Naive B cell (primary cell): ENCODE measurements at places on chromosomes 2 and 18. TPM values are rescaled to one million over a fixed set of nuclear protein-coding genes. Genes with fewer than 3 reads are reported as not detected.
A peak's percentile ranks its signal among the peaks of the same experiment; 100 is the strongest.

- peak overlapping the region; percentile 54 for H3K27ac ChIP-seq
- no peaks in the 10 kb centered on the region for H3K27me3 ChIP-seq
- peaks cover 5% of the 10 kb centered on the region for H3K4me1 ChIP-seq
- no peaks in the 10 kb centered on the region for H3K36me3 ChIP-seq
These were observed 38.2 kb downstream of the NHEJ1 start for GRCh38 chr2:219122202-219122980.

DNA sequence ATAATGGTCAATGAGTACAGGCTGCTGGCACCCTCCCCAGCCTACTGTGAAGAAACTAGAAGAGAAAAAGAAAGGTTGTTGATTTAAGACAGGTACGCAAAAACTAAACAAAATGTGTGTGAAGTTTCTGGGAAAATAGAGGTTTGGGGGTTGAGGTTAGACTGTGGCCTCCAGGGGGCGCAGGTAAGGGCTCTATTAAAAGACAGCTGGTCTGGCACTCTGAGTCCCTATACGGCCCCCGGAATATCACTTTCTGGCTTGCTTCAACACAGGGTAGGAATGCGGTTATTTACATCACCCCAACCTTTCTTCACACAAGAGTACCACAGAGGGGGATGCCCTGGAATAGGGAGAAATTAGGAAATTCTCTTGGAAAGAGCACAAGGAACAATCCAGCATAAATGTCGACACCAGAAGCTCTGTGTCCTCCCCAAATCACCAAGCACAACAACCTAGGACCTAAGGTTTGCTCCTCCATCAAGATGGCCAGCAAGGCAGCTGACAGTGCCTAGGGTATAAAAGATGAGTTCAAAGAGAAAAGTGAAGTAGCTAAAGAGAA lies 480.8 kb upstream of the KLHL29 start:
- peaks cover 11% of the 10 kb centered on the region for H3K27me3 ChIP-seq
- no peak for DNase-seq

- no peak overlapping the region for H3K4me3 ChIP-seq
- H3K27me3 ChIP-seq, result no peaks in the 10 kb centered on the region
- H3K4me1 ChIP-seq, result peaks cover 10% of the 10 kb centered on the region
These were observed 11.4 kb downstream of the TCF23 start for GRCh38 chr2:27160191-27160590.

DNA sequence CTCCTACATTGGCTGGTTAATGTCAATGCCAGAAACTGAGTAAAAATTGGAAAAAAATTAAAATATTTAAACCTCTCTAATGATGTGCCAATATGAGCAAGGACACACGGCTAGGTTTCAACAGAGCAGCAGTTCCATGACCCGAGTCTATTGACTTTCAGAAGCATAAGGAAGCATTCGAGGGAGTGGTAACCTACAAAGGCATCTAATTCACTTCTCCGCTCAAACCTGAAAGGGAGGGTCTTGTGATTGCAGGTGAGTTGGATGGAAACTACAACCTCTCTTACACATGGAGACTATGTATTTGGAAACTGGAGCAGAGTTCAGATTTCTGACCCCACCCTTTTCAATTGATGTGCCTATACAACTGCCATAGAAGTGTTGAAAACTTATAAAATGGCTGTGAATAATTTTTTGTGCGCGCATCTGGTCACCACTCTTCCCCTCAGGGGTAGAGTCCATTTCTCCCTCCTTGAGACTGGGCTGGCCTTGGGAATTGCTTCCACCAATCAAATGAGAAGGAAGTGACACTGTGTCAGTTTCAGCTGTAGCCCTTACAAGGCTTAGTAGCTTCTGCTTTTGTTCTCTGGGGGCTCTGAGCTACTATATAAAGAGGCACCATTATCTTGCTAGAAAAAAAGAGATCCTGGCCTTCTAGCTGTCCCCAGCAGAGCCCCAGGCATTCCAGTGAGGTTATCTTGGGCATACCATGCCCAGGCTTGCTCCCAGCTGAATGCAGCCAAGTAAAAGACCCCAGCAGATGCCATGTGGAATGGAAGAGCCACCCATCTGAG lies 278.0 kb downstream of the EPHA4 start:
- no peak overlapping the region for H3K27ac ChIP-seq
- DNase-seq, result no peak
- no peaks in the 10 kb centered on the region for H3K27me3 ChIP-seq

DNA sequence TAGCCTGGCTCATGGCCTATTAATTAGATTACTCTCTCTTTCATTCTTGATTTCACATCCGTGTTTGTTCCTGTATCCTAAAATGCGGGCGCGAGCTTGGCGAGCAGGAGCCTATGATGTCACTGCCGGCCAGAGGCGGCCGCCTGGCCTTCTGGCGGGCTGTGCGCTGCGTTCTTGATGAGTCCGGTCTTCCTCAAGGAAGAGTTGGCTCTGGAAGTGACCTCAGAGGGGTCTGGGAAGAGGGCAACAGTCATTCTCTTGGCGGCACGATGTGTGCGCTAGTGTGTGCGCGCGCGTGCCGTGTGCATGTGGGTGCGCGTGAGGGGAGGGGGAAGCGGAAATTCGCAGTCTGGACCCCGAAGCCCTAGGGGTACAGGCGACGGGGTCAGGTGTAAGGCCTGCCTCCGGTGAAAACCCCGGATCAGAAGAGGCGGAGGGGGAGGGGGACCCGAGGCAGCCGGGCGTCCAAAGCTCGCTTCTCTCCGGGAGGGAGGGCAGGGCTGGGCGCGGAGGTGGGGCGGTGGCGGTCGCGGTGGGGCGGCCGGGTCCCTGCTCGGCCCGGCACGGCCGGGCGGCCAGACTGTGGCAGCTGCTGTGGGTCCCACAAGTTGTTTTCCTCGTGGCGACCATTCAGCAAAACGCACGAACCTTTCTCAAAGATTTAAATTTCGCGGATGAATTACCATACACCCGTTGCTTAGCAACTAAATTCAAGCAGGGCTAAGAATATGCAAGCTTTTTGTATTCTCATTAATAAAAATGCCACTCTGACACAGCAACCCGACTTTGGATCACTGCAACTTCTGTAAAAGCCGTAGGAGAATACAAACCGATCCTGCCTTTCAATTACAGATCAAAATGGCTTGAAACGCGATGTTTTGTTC lies 8.4 kb downstream of the POU3F3 start:
- H3K27ac ChIP-seq, result peak overlapping the region; percentile 96
- DNase-seq, result no peak
- peak overlapping the region; percentile 78 for H3K4me3 ChIP-seq
- peaks cover 17% of the 10 kb centered on the region for H3K36me3 ChIP-seq
- peaks cover 88% of the 10 kb centered on the region for H3K27me3 ChIP-seq

DNA sequence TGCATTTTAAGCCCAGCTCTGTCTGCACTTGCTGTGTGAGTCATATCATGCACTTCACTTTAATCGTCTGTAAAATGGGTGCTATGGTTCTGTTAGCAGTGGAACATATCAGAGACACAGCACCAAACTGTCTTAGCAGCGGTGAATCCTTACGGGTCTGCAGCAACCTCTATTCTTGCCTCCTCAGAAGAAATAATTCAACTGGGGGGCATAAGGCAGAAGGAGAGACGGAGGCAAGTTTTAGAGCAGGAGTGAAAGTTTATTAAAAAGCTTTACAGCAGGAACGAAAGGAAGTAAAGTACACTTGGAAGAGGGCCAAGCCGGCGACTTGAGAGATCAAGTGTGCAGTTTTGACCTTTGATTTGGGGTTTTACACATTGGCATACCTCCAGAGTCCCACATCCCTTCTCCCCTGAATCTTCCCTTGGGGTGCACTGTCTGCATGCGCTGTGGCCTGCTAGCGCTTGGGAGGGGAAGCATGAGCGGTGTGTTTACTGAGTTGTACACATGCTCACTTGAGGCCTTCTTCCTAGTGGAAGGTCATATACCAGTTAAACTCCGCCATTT lies 109.8 kb downstream of the DDX1 start:
- H3K36me3 ChIP-seq, result no peaks in the 10 kb centered on the region
- no peak for DNase-seq
- no peaks in the 10 kb centered on the region for H3K27me3 ChIP-seq
- H3K4me1 ChIP-seq, result no peaks in the 10 kb centered on the region

- no peaks in the 10 kb centered on the region for H3K36me3 ChIP-seq
- peaks cover 4% of the 10 kb centered on the region for H3K4me1 ChIP-seq
- peak overlapping the region; percentile 90 for H3K4me3 ChIP-seq
- peaks cover 10% of the 10 kb centered on the region for H3K27me3 ChIP-seq
- DNase-seq, result no peak
- no peak overlapping the region for H3K27ac ChIP-seq
These were observed 38.0 kb downstream of the ADNP2 start for GRCh38 chr18:80147037-80147417.

DNA sequence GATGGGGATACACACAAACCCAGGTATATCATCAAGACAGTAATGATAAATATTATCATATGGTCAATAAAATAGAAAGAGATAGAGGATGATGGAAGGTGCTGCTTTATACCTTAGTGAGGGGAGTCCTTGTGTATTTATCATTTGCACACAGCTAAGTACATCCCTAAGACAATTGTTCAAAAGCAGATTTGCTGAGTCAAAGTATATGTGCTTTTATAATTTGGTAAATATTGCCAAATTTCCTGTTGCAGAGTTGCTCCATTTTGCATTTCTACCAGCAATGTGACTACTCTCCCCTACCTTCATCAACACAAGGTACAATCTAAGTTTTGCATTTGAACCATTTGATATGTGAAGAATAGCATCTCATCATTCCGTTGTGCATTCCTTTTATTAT lies 22.6 kb upstream of the PLEK start:
- H3K27me3 ChIP-seq, result peaks cover 19% of the 10 kb centered on the region
- peaks cover 5% of the 10 kb centered on the region for H3K4me1 ChIP-seq
- H3K27ac ChIP-seq, result no peak overlapping the region
- no peaks in the 10 kb centered on the region for H3K36me3 ChIP-seq

- H3K4me1 ChIP-seq, result peaks cover 4% of the 10 kb centered on the region
- no peak overlapping the region for H3K27ac ChIP-seq
- peak; percentile 15 for DNase-seq
These were observed 14.0 kb downstream of the FER1L5 start for GRCh38 chr2:96656540-96656939.

GRCh38 chr2:39660612-39661236 lies 5.0 kb upstream of the TMEM178A start:
- H3K4me1 ChIP-seq, result peaks cover 6% of the 10 kb centered on the region
- H3K36me3 ChIP-seq, result peaks cover 6% of the 10 kb centered on the region
- no peak overlapping the region for H3K4me3 ChIP-seq
- DNase-seq, result no peak
- H3K27me3 ChIP-seq, result peaks cover 38% of the 10 kb centered on the region

DNA sequence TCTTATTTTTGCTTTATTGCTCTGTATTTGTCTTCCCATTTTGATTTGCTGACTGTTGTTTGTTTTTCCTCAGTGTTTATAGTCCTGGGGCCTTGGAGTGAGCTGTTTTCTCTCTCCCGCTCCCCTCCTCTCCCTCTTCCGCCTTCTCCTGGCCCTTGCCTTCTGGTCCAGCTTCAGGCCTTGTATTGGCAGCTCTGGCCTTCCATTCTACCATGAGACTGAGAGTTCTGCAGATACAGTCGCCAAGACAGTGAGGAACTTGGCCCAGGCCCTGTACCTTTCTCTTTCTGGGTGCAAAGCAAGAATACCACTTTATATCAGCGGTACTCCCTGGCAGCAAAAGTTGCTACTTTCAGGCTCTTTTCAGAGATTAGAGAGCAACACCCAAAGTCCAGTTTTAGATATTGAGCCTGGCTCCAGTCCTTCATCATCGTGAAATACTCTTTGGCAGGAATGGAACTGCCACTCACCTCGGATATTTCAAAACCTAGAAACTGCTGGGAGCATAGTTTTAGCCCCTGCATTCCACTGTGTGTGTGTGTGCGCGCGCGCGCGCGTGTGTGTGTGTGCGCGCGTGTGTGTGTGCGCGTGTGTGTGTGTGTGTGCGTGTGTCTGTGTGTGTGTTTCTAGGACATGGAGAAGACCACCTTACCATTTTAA lies 17.1 kb upstream of the L3MBTL4 start:
- H3K4me3 ChIP-seq, result no peak overlapping the region
- peaks cover 6% of the 10 kb centered on the region for H3K27me3 ChIP-seq
- H3K4me1 ChIP-seq, result no peaks in the 10 kb centered on the region
- H3K36me3 ChIP-seq, result no peaks in the 10 kb centered on the region

- H3K27me3 ChIP-seq, result peaks cover 14% of the 10 kb centered on the region
- no peak overlapping the region for H3K27ac ChIP-seq
- no peaks in the 10 kb centered on the region for H3K4me1 ChIP-seq
- H3K4me3 ChIP-seq, result no peak overlapping the region
These were observed 38.7 kb downstream of the SDC1 start for GRCh38 chr2:20186078-20186854.

DNA sequence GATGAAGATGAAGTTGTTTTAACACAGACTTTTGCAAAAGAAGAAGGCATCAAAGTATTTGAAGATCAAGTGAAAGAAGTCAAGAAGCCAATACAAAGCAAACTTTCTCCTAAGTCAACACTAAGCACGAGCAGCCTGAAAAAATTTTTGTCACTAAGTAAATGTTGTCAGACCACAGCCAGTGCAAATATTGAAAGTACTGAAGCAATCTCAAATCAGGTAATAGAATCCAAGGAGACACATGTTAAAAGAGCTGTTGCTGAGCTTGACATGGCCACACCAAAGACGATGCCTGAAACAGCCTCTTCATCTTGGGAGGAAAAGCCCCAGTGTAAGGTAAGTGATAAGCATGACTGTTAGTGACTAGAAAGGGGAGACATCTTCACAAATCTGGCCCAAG lies 75.1 kb downstream of the FSIP2 start:
- no peak overlapping the region for H3K27ac ChIP-seq
- H3K4me3 ChIP-seq, result no peak overlapping the region
- no peaks in the 10 kb centered on the region for H3K4me1 ChIP-seq
- no peaks in the 10 kb centered on the region for H3K36me3 ChIP-seq

DNA sequence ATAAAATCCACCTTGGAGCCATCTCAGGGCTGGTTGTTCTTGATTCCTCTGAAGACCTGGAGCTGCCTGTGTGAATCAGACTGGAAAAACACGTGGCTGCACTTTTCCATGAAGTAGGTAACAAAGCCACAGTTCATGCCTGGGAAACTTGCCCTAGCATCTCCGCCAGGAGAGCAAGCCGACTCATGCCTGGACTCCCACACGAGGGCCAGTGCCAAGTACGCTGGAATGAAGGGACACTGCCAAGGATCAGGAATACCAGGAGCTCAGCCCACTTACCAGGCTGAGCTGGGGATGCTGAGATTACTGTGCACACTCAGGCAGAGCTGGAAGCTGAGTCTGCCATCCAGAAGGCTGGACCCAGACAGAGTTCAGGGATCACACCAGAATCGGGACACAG lies 10.9 kb upstream of the FHL2 start:
- no peak overlapping the region for H3K27ac ChIP-seq
- no peak for DNase-seq
- H3K36me3 ChIP-seq, result no peaks in the 10 kb centered on the region
- H3K27me3 ChIP-seq, result peaks cover 37% of the 10 kb centered on the region
- peaks cover 9% of the 10 kb centered on the region for H3K4me1 ChIP-seq

GRCh38 chr2:222794585-222795449 lies 66.0 kb upstream of the ACSL3 start:
- no peaks in the 10 kb centered on the region for H3K36me3 ChIP-seq
- H3K27me3 ChIP-seq, result no peaks in the 10 kb centered on the region
- DNase-seq, result no peak
- H3K4me1 ChIP-seq, result peaks cover 1% of the 10 kb centered on the region
- H3K4me3 ChIP-seq, result no peak overlapping the region
- H3K27ac ChIP-seq, result no peak overlapping the region

The UGT1A5 gene
- polyA plus RNA-seq, result not detected

The DYNAP gene
- polyA plus RNA-seq, result not detected

The ASIC4 gene
- polyA plus RNA-seq, result not detected
